SK-N-DZ (cell line): ENCODE measurements at places on chromosomes 16 and 17.
A peak's percentile ranks its signal among the peaks of the same experiment; 100 is the strongest.

GRCh38 chr16:81029930-81030604, 5.6 kb upstream of the ATMIN start:
- DNase-seq: no peak

DNA sequence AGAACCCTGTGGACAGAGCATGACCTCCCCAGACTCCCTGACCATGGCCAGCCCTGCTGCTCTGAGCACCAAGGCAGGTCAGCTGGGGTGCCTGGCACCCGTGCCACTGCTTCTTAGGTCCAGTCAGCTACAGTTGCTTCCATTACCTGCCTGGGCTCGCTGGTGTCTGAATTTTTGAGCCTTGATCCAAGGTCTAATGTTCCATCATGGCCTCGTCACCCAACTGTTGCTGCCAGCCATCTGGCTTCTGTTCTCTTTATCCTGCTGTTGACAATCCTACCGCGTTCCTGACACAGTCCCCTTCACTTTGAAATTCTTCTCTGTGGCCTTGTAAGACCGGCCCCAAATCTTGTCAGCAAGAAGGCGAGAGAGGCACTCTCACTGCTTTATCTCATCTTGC, 16.7 kb downstream of the GLYR1 start:
- DNase-seq: no peak

DNA sequence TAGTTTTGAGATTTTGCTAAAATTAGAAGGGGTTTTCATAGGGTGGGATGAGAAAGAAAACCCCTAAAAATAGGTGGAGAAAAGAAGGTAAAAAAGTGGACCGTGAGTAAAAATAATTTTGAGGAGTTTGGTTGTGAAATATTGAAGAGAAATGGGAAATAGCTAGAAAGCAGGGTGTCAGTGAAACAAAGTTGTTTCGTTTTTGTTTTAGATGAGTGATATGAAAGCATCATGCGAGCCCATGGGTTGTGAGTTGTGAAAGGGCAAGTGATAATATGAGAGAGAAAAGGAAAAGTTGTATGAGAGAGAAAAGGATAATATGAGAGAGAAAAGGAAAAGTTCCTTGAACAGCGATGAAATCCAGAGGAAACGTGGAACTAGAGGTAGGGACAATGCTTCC, 7.3 kb upstream of the SMIM36 start:
- no peak for DNase-seq

DNA sequence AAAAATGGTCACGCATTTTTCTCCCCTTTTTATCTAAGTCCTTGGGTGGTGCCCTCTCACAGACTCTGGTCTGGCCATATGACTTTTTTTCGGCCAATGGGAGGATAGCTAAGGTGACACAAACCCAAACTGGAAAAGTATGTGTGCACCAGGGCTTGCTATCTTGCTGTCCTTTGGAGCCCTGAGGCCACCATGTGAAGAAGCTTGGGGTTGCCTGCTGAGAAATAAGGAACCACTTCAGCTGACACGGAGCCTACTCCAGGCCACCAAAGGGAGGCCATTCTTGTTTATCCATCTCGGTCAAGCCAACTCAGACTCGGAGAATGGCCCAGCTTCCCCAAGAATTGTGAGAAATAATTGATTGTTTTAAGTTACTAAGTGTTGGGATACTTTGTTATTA, 111.4 kb upstream of the ZFHX3 start:
- no peak for DNase-seq

DNA sequence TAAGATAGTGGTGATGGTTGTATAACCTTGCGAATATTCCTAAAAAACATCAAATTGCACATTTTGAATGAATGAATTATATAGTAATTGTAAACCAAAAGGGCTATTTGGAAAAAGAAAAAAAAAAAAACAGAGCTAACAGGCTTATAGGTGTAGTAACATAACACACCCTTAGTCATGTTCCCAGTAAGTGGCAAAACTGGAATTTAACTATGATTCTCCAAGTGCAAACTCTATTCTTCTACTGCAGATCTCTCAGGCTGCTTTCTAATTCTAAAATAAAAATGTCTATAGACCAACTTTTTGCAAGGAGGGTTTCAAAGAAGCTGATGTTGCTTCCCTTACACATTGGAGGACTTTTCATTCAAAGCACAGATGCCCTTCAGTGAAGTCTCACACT, 293.2 kb upstream of the MON1B start:
- no peak for DNase-seq

DNA sequence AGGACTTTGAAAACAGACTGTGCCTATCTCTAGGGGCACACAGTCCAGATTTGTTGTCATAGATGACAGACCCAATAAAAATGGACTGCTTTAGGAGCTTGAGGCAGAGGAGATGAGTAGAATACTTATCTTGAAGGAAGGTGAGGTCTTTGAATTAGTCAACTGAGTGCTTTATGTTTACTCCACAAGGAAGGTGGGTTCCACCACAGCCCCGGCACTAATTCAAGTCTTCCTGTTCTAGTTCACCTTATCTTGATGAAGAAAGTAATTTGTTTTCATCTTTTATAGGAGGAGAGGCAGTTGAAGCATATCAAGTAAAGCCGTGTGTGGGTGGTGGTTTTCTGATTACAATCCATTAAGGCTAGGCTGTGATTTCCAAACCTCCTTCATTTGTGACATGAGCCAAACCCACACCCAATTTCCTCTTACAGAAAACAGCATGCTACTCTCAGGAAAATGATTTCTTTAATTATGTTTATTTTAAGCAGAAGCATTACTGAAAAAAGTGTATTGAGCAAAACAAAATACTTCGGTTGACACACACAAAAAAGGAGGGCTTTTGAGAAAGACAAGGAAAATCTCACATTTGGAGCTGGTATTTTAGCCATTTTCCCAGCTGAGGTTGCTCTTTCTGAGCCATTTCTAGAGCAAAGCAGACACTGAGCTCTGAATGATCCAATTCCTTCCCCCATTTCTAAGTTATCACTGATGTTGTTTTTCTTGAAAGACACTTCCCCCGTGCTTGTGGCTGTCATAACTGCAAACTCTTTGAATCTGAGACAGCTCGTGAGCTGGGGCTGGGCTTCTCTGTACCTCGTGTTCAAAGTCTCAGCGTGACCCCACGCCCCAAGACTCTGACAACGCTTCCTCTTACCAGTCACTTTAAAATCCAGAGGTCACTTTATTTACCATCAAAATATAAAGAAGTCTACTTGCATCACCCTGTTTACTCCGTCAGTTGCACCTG, 35.4 kb downstream of the CDRT15 start:
- no peak for DNase-seq

GRCh38 chr17:40287159-40287493, 553 bp upstream of the CDC6 start:
- no peak for DNase-seq

DNA sequence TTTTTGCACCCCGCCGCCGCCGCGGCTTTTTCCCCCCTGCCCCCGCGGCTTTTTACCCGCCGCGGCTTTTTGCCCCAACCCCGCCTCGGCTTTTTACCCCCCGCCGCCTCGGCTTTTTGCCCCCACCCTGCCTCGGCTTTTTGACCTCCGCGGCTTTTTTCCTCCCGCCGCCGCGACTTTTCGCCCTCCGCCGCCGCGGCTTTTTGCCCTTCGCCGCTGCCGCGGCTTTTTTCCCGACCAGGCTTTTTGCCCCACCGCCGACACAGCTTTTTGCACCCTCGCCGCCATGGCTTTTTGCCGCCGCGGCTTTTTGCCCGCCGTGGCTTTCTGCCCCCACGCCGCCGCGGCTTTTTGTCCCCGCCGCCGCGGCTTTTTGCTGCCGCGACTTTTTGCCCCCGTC, 137.0 kb upstream of the TP53TG3D start:
- no peak for DNase-seq

DNA sequence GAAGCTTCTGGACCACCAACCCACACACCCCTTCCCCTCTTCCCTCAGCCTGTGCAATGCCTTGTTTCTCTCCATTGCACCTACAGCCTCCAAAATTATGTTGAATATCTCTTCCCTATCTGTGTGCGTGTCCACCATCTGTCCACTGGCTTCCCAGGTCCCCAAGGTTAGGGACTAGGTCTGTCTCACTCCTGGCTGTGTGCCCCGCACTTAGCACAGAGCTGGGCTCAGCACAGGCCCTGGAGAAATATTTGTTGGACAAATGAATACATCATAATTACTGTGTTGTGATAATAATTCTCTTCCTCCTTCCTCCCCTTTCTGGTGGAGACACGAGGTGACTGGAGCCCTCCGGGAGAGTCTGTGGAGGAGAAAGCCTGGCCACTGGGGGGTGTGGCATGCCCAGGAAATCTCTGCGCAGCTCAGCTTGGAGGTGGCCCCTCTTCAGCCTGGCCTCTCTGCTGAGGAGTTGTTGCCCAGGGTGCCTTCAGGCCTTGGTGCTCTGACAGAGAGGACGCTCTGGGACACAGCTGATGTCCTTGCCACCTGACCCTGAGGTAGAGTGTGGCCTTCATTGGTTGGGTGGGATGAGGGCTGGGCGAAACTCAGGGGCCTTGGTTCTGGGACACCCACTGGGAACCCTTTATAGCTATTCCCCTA, 3.3 kb upstream of the BRD7 start:
- peak; percentile 71 for DNase-seq

- DNase-seq: no peak
Measured at GRCh38 chr16:50263940-50264929, 2.1 kb upstream of the ADCY7 start.

GRCh38 chr16:48611329-48612137, 1.6 kb upstream of the N4BP1 start:
- DNase-seq: no peak

DNA sequence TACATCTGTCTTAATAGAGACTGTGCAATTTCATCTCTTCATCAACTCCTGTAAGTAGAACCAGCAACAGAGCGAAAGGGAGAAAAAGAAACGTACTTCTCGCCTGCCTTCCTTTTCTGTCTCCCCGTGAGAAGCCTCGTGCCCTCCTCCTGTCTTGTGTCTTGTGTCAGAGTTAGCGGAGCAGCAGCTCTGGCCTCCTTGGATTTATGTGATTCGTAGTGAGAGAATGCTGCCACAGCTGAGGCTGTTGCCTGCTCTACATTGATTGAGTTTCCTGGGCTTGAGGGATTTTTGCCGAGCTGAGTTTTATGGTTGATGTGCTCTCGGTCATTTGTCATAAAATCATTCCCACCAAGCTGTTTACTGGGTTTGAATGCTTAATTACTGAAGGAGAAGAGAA, 579.1 kb upstream of the RBFOX1 start:
- no peak for DNase-seq

- DNase-seq: peak; percentile 8
Measured at GRCh38 chr16:17277981-17278381, 192.8 kb downstream of the XYLT1 start.

- no peak for DNase-seq
Measured at GRCh38 chr16:75320435-75320834, 69.0 kb upstream of the BCAR1 start.

DNA sequence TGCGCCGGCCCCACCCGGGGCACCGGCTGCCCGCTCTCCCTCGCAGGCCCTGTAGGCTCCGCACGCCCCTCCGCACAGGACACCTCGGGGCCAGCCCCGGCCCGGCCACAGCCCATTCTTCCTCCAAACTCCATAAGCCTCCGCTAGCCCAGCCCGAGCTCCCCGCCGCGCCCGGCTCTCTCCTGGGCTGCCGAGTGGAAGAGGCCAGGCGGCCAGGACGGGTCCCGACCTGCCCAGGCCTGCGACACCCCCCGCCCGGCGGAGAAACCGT, 397 bp downstream of the NCOR1 start:
- DNase-seq: peak; percentile 65
